ENCODE measurements at places on chromosomes 2 and 18.

- DNase-seq = no peak
These were observed 78.8 kb downstream of the ZNF804A start for GRCh38 chr2:184677171-184677570.

DNA sequence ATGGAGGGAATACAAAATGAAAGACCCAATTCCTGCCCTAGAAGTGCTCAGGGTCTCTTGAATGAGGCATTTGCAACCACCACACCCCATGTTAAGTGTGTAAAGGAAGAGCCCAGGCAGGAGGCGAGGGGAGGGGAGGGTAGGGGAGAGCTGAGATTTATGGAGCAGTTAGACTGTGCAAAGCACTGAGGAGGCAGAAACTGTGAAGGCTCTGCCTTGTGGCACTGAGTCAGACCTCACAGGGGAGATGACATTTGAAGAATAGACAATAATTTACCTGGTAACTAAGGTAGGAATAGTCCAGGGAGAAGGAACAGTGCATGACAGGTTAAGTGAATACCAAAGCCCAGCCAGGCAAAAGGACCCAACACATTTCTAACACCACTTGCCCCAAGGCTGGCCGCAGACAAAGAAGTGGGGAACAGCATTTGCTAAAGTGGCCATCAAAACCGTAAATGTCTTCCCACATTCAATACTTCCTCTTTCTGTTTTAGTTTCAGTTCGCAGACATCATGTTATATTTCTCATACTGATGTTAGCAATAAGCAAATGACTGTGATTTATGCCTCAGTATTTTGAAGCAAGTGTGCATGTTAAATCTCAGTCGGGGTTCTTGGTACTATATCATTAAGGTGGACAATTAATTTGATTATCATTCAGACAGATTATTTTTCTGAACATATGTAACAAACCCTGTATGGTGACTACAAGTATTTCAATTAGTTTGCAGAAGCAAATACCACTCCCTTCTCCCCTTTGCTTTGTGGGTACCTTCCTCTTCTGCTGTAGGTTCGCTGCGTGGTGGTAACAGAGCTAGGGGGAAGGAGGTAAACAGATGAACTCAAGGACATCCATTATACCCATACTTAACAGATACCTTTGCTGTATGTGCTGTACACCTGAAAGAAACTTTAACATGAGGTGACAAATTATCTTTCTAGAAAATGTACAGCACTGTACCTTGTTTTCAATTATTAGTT lies 27.5 kb downstream of the CDH20 start:
- no peak for DNase-seq

DNA sequence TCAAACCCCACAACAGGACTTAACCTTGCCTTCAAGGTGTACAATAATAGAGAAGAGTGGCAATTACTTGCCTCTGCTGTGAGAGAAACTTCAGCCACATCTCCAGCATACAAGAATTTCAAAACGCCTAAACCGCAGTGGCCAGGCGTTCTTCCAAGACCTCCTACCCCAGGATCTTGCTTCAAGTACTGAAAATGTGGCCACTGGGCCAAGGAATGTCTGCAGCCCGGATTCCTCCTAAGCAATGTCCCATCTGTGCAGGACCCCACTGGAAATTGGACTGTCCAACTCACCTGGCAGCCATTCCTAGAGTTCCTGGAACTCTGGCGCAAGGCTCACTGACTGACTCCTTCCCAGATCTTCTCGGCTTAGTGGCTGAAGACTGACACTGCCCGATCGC lies 2.8 kb upstream of the CYB5A start:
- DNase-seq = no peak

DNA sequence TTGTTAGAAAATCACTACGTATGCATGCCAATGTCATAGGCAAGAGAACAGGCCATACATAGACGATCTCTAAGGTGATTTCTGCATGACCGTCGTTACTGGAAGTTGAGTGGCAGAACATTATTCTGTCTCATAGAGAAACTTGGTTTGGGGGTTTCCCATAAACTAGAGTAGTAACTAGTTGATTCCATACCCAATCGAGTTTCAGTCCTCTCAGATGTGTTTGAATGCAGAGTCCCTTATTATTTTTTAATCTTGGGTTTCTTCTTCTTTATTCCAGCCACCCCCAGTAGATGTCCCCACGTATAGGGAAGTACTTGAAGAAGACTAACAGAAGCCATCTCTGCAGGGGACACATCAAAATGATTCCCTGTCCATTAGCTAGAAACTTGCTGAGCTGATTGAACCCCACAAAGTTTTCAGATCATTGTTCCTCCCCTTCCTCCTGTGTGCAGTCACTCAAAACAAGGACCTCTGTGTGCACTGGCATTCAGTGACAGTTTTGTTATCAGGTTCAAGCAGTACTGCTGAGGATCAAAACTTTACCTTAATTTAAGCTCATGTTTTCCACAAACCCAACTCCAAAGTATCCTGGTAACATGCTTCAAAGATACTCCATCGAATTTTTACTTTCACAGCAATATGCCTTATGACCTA lies 68.4 kb upstream of the CDCA7 start:
- DNase-seq = no peak

GRCh38 chr2:25184254-25184653 lies 15.9 kb upstream of the POMC start:
- no peak for DNase-seq

- peak; percentile 44 for DNase-seq
These were observed 9.5 kb upstream of the ZNF396 start for GRCh38 chr18:35386600-35387100.

GRCh38 chr2:134773759-134774742 lies 55.3 kb upstream of the TMEM163 start:
- no peak for DNase-seq

DNA sequence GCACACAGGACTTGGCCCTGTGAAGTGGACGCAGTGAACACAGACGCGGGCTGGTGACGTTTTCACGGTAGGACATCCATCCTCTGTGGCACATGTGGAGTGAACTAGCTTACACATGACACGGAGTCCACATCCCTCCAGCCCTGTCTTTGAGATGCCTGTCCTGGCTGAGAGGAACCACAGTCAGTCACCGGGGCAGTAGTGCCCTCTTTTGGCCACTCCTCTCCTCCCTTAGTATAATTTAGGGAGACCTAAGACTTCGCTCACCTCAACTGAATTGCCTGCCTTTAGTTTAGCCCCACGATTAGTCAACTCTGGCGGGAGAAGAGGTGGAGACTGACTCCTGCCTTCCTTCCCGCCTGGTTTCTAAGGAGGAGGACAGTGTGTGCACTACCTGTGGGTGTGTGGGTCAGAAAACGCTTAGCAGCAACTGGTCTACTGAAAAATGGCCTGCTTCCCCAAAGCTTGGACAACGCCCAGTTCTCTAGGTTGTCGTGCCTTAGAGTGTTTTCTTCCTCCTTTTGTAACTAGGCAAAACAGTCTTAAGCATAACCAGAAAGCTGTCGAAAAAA lies 70.6 kb downstream of the MBP start:
- no peak for DNase-seq

GRCh38 chr2:102620332-102620731 lies 979 bp downstream of the SLC9A2 start:
- no peak for DNase-seq

- no peak for DNase-seq
These were observed 14.6 kb downstream of the FBXO11 start for GRCh38 chr2:47891369-47892337.

GRCh38 chr2:101145406-101145805 lies 5.8 kb downstream of the TBC1D8 start:
- DNase-seq = no peak

GRCh38 chr2:199922856-199923255 lies 11.8 kb downstream of the C2orf69 start:
- DNase-seq = no peak

DNA sequence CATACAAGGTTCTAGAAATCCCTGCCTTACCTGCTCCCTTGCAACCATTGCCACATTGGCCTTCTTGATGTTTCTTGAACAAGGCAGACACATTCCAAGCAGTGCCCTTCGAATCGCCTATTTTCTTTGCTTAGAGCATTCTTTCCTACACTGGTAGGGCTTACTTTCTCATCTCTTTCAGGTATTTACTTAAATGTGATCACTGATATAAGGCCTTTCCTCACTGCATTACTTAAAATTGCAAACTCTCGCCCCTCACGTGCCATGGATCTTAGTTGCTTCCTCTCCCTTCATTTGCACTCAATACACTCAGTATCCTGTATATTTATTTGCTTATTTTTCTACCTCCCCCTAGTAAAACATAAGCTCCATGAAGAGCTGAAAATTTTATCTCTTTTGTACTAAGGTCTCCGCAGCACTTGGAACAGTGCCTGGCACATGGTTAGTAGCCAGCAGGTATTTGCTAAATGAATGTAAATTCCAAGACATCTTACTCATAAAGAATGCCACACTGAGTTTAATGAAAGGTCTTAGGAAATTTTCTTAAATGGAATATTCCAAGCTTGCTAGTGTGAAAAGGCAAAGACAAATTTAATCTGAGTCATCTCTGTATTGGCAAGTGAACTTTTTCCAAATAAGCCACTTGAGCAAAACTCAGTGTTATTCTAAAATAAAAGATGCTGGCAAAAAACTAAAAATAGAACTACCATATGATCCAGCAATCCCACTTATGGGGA lies 42.4 kb upstream of the FIGN start:
- peak; percentile 54 for DNase-seq

DNA sequence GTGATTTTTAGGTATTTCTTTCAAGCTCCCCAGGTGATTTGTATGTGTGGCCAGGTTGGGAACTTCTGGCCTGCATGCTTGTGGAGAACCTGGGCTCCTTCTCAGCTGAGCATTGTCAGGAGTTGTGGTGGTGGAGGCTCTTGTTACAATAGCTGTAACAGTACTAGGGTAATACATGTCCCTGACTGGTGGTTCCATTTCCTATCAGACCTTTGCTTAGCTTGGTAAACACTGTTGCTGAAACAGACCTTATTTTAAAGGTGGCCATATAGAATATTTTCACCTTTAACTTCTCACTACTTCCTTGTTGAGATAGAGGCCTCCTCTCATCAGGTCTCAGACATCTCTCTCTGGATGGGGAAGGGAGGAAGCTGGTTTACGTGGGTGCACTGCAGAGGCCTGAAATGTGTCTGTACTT lies 79.2 kb downstream of the SETBP1 start:
- no peak for DNase-seq

- DNase-seq = no peak
These were observed 99.2 kb downstream of the CERS6 start for GRCh38 chr2:168555283-168555682.

DNA sequence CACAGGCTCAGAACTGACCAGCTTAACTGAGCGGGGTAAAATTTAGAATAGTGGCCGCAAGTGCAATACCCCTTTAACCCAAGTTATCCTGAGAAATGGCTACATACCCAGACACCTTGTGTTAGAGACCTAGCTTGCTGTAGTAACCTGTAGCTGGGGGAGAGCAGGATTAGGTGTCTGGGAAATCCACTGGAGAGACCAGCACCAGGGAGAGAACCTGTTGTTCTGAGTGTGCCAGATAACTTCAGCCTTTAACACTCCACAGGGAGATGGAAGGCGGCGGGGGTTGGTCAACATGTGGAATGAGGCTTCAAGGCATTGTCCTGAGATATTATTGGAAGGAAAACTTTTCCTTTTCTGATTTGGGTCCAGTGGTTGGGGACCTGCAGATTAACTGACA lies 356.0 kb downstream of the PTPRM start:
- DNase-seq = peak; percentile 38

DNA sequence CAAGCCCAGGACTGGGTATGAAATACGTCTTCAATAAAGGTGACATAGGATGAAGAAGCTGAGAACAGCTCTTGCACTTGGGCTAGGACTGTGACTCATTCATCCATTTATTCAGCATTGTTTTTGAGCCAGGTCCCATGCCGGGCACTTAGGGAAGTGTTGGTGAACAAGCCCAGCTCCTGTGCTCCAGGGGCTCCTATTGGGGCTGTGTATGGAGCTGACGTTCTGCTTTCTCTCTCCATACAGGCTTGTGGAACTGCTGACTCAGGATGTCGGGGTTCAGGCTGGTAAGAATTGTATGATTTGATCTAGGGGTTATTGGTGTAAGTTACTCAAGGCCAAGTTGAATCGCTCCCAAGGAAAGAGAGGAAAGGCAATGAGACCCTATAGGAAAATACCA lies 24.0 kb downstream of the MYO7B start:
- DNase-seq = no peak

GRCh38 chr2:75495862-75496261 lies 64.9 kb downstream of the EVA1A start:
- no peak for DNase-seq

DNA sequence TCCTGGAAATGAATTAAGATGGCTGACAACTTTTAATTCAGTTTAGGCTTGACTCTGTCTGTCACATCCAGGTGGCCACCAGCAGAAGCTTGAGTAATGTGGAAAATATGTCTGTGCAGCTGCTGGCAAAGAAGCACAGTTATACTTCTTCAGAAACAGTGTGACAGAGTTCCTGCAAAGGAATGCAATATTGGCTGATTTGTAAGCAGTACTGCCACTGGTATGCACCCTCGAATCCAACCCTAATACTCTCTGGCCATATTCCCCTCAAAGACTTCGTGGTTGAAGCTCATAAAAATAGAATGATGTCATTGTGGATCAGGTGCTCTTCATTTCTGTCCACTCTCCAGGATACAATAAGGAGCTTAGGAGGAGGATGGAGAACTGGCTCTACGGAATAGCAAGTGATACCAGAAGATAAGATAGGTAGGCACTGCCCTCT lies 86.2 kb downstream of the METTL8 start:
- DNase-seq = peak; percentile 82

DNA sequence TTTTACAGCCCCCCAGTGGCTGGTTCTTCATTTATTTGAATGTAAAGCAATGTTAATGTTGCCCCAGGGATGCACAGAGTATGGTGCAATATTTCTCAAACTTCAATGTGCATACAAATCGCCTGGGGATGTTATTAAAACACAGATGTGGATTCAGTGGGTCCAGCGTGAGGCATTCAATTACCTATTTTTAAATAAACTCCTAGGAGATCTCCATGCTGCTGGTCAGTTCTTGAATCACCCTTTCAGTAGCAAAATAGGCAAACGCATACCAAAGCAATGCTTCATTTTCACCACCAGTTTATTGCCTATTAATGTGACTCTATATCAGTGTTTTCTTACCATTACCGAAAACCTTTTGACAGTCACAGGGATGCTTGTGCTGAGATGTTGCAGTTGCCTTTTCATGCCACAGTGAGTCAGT lies 530.7 kb downstream of the CBLN2 start:
- peak; percentile 13 for DNase-seq

- DNase-seq = no peak
These were observed 167.2 kb upstream of the RBBP8 start for GRCh38 chr18:22765896-22766295.

- no peak for DNase-seq
These were observed 1011.8 kb upstream of the CDH2 start for GRCh38 chr18:29188760-29189159.

DNA sequence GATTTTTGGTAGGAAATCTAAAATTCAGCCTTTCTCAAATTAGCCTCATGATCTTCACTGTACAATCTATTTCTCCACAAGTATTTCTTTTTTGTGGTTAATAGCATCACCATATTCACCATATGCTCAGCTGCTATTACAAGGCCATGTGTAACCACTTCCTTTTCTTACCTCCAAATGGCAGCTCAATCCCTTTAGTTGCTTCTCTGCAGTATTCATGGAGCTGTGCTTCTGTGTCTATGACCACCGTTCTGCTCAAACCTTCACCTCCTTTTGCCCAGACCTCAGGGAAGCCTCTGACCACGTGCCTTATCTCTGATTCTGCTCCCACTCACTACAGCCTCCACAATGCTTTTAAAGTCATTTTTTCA lies 126.7 kb upstream of the TMEM200C start:
- DNase-seq = no peak

All from urothelium cell line (cell line).